Suprapubic skin (tissue), 4 donors: ENCODE measurements at places on chromosomes 7 and 10.

- peak; percentile 38 for DNase-seq
Measured at GRCh38 chr10:124725791-124726190, 18.4 kb downstream of the FAM53B start.

DNA sequence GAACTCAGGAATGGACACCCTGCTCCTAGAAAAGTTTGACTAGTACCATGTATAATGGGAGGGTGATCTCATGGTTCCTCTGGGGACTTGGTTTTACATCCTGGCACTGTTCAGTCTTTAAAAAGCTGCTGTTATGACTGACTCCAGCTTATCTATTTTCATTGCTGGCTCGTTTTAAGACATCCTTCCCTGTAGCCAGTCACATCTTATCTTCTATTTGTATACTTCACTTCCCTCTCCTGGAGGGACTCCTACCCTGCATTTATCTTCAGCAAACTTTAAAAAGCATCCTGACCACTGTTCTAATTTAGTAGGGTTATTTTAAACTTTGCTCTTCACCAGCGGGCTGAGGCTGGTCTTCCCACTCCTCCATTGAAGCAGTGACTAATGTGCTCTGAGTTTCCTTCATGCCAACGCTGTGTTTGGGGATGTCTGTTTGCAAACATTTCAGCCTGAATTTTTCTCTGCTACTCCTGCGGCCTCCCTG, 72.9 kb upstream of the ARMC3 start:
- DNase-seq, result no peak

DNA sequence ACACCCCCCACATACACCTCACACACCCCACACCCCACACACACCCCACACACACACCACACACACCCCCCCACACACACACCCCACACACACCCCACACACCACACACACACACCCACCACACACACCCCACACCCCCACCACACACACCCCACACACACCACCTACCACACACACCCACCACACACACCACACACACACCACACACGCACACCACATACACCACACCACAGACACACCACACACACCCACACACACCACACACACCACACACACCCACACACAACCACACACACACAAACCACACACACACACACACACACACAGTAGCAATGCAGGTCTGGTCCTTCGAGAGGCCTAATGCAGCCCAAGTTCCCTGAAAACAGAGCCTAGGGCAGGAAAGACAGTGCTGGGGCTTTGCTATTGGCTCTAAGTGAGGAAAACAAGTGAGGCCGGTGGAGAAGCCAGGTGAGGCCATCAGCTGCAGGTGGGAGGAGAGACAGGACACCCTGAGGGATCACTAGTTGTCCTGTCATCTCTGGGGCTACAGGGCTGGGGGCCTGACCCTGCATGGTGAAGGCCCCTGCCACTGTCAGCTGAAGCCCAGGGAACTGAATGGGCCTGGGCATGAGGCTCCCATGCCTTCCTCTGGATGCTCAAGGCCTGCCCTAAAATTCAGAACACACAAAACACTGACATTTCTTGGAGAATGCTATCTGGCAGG, 92.6 kb downstream of the CYTH3 start:
- no peak for DNase-seq

DNA sequence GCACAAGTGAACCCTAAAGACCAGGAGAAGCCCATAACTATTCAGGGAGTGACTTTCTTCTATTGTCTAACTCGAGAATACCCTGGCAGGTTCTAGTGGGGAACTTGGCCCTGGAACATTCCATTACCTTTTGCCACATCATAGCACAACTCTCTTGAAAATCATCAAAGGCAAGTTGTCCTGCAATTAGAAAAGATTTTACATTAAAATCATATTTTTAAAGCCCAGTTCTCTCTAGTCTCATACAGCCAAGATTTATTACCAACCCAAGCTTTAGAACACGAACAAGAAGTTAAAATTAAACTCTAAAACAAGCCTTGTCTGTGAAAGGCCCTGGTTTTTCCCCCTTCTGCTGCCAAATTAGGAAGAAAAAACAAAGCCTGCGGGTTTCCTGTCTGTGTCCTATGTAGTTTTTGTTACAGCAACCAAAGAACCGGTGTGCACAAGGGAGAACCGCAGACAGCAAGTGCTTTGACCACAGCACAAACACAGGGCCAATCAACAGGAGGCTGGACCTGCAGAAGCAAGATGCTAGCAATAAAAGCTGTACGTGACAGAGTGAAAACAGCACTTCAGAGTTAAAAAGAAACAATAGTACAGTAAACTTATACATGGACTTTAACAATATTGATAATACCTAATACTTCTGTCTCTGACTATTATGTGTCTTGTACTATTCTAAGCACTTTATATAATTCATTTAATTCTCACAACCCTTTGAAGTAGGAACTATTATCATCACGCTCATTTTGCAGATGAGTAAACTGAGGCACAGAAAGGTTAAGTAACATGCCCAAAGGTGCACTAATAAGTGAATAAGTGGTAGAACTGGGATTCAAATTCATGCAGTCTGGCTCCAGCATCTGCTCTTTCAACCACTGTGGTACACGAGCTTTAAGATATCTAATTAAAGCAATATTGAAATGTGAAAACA, 65.8 kb downstream of the STK17A start:
- no peak for DNase-seq

GRCh38 chr7:38424750-38425463, 151.5 kb upstream of the TARP start:
- no peak for DNase-seq

GRCh38 chr10:69885379-69886013, 83.8 kb downstream of the COL13A1 start:
- no peak for DNase-seq

DNA sequence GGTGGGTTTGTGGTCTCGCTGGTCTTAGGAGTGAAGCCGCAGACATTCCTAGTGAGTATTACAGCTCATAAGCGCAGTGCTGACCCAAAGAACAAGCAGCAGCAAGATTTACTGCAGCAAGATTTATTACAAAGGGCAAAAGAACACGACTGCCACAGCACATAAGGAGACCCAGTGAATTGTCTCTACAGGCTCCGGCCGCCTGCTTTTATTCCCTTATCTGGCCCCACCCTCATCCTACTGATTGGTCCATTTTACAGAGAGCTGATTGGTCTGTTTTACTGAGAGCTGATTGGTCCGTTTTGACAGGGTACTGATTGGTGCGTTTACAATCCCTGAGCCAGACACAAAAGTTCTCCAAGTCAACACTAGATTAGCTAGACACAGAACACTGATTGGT, 82.1 kb downstream of the VIPR2 start:
- DNase-seq, result no peak

DNA sequence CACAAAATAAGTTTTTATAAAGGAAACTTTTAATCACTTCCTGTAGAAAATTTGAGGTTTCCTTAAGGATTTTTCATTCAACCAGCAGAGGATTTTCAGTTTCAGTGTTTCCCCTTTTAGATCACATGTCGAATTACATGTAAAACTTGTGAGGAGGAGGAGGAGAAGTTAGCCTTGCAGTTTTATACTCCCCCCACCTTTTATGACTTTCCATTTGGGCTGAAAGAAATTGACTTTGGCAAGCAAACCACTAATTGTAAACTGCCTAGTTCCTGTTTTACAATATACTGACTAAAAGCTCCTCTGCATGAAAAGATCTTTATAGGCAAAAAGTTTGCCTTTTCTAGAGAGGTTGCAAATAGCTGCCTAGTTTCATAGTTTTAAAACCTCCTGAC, 3.0 kb downstream of the BAMBI start:
- DNase-seq, result no peak

- no peak for DNase-seq
Measured at GRCh38 chr10:130941886-130942285, 369.6 kb downstream of the TCERG1L start.

DNA sequence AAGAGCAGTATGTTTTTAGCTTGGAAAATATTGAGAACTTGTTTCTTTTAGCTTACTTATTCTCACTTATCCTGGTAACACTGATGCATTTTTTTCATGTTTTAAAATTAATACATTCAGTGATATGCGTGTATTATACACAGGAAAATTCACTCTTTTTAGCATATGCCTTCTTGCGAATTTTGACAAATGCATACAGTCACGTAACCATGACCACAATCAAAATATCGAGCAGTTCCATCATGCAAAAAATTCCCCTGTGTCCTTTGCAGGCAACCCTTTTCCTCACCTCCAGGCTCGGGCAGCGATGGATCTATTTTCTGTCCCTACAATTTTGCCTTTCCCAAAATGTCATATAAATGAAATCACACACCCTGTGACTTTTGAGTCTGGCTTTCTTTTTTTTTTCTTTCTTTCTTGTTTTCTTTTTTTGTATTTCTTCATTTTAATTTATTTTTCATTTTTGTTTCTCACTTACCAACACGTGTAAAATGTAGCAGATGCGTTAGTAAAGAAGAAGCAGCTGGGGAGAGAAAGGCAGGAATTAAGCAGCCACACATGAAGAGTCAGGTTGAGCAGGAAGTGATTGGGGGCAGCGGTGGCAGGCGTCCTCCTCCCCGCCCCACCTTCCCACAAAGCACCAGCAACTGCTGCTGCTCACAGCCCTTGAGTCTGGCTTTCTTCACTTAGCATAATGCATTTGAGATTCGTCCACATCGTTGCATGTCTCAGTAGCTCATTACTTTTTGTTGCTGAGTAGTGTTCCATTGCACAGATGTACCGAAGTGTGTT, 29.9 kb downstream of the ADRB1 start:
- no peak for DNase-seq

DNA sequence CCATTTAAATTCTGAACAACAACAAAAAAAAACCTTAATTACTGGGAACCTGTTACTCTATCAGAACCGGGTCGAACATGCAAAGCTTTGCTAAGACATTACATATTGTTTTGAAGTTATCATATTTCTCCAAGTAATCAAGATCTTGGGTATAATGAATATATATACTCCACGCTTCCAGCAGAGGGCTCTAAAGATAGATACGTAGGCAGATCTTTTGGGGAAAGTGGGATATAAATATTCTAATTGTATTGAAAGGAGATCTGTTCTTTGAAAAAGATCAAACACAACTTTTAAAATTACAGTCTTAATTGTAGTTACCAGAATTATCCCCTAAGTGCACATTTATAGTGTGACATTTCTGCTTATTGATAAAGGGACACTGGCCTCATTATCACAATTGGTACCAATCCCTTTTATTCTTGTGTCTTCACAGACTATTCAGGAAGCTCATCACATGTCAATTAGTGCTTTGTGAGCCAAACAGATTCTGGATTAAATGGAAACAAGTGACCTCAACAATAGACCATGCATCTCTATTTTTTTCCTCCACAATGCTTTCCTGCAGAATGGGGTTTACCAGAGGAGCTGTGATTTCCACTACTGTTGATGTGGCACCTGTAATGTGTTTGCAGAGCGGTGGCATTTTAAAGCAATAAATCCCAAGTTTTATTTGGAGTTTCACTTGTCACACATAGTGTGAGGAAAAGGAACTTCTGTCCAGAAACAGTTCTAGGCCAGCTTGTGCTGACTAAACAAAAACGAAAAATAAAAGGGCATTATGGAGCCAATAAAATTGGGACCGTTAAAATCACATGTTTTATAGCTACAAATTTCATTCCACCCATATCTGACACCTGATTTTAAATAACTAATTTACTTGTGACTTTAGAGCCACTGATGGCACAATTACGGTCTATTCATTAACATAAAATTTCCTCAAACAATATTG, 122.4 kb downstream of the CTTNBP2 start:
- no peak for DNase-seq

GRCh38 chr10:132001238-132001972, 19.7 kb upstream of the BNIP3 start:
- no peak for DNase-seq

DNA sequence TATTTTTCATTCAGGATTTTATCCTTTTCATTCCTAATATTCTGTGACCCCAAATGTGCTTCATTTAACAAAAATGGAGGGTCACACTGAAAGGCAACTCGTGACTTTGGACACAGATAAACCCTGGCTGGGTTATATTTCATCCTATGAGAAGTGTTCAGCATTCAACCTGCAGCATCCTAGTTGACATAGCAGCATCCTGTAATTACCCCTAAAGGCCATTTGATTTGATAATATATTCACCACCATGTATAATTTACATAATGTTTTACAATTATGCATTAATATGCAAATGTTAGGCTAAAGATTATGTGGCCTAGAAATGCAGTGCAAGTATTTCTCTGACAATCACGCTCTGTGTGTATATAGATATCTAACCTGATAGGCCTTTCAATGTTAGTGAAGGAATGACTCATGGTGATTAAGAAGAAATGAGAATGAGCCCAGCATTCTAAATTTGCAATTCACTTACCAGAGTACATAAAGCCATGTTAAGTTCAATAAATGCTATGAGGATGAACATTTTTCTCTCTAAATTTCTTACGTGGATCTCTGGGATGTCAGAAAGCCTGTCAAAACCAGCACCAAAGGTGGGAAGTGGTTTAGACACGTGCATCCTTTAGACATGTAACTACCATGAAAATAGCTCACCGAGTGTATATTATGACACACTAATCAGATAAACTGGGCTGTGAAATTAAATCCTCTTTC, 337.7 kb upstream of the AOAH start:
- no peak for DNase-seq

DNA sequence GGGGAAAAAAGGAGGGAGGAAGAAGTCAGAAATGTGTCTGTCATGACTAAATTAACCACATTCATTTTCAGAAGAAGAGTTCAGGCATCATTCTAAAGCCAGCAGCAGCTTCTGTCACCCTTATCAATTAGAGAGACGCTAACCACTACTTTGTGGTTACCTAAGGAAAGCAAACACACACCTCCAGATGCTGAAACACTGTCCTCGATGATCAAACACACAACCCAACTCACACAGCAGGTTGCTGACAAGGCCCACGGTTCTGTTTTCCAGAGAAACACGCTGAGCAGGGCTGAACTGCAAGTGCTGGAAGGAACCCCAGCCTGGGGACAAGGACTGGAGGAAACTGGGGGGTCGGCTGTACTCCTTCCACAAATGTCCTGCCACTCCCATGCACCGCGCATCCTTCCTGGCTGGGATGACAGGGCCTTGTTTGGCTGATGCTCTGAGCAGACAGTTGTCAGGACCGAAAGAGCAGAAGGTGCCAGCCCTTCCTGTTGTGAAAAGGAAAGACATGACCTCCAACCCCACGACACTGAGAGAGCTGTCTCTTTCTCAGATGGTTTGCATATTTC, 36.6 kb downstream of the PRKCQ start:
- no peak for DNase-seq

DNA sequence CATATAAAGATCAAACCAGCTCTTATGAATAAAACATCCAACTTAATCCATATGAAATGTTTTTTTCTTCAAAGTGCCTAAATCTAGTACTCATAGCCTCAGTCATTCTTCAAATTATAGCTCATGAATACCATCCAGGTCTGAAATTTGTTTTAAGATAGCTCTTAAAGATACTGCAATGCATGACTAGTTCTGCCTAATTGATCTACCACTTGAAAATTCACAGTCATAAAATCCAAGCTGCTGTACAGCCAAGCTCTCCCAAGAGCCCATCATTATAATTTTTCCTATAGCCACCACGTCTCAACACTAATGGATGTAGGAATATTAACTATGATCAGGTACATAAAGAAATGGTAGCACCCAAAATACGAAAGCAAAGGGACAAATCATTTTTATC, 87.9 kb upstream of the RNF148 start:
- no peak for DNase-seq

- no peak for DNase-seq
Measured at GRCh38 chr7:90720984-90721760, 125.1 kb downstream of the CDK14 start.

- DNase-seq, result no peak
Measured at GRCh38 chr7:85655252-85655651, 468.4 kb upstream of the SEMA3D start.

- no peak for DNase-seq
Measured at GRCh38 chr10:64648915-64649314, 1127.7 kb downstream of the REEP3 start.

GRCh38 chr7:142798451-142799436, 28.0 kb downstream of the PRSS2 start:
- DNase-seq, result no peak
